ENCODE measurements at places on chromosomes 6 and 20. TPM values are rescaled to one million over a fixed set of nuclear protein-coding genes. Genes with fewer than 3 reads are reported as not detected.

HLA-F gene
- total RNA-seq = 12.0 TPM

HMGCLL1 gene
- 9.4 TPM for total RNA-seq

LIN28B gene
- total RNA-seq = under 0.01 TPM

NR2E1 gene
- not detected for total RNA-seq

CST2 gene
- not detected for total RNA-seq

MYCT1 gene
- 12.0 TPM for total RNA-seq

SLA2 gene
- total RNA-seq = not detected

COL11A2 gene
- total RNA-seq = 28.7 TPM

EPHA7 gene
- 8.4 TPM for total RNA-seq

DOP1A gene
- 19.3 TPM for total RNA-seq

IL20RA gene
- total RNA-seq = 9.9 TPM

SCGN gene
- 1.0 TPM for total RNA-seq

HLA-DOA gene
- 1.0 TPM for total RNA-seq

TMEM217 gene
- total RNA-seq = under 0.01 TPM

BIRC7 gene
- total RNA-seq = not detected

MLIP gene
- total RNA-seq = 27.7 TPM
